ENCODE measurements at places on chromosomes 6 and 20. TPM values are rescaled to one million over a fixed set of nuclear protein-coding genes. Genes with fewer than 3 reads are reported as not detected.

GRCh38 chr6:15429141-15430110, 183.6 kb downstream of the JARID2 start:
- peak overlapping the region; percentile 35 for H3K4me3 ChIP-seq
- H3K36me3 ChIP-seq: peaks cover 5% of the 10 kb centered on the region
- peak overlapping the region; percentile 48 for H3K27ac ChIP-seq
- no peak for DNase-seq
- peaks cover 66% of the 10 kb centered on the region for H3K4me1 ChIP-seq

TMEM200A gene
- 18.4 TPM for total RNA-seq

EMILIN3 gene
- 10.3 TPM for total RNA-seq

GRCh38 chr20:51404297-51405060, 138.0 kb downstream of the NFATC2 start:
- DNase-seq: no peak
- no peak overlapping the region for H3K4me3 ChIP-seq
- H3K27me3 ChIP-seq: no peaks in the 10 kb centered on the region
- peaks cover 5% of the 10 kb centered on the region for H3K36me3 ChIP-seq
- H3K4me1 ChIP-seq: no peaks in the 10 kb centered on the region
- H3K27ac ChIP-seq: no peak overlapping the region

- no peaks in the 10 kb centered on the region for H3K36me3 ChIP-seq
- H3K27me3 ChIP-seq: no peaks in the 10 kb centered on the region
- H3K27ac ChIP-seq: no peak within 1 kb of the TSS
- no peak within 1 kb of the TSS for H3K4me3 ChIP-seq
- no peaks in the 10 kb centered on the region for H3K4me1 ChIP-seq
- DNase-seq: no peak
Measured at GRCh38 chr6:127900935-127901334, at the start of gene THEMIS. THEMIS (minus strand) TSS chr6:127901058; CDS start chr6:127900932, 126 bp downstream.
